ENCODE measurements at places on chromosomes 16 and 17.

GRCh38 chr17:50758989-50759544 lies 8.3 kb downstream of the ANKRD40CL start:
- no peak for DNase-seq

DNA sequence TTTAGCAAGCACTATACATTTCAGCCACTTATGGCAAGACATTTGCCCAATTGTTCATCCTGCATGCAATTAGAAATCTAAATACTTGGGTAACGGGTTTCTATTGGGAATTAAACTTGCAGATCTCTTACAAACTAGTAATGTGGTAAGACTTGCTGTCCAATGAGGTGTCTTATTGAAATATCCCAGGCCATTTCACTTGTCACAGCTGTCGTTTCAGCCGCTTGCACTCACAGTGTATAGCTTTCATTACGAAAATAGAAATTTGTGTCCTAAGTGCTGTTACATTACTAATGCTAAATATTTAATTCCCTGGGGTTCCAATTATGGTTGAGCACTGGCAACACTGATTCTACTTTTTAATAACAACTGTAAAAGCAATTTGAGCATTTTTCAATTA lies 40.3 kb upstream of the IRX5 start:
- DNase-seq: no peak

- no peak for DNase-seq
Observed at GRCh38 chr16:15607700-15608396, 35.1 kb downstream of the MARF1 start.

DNA sequence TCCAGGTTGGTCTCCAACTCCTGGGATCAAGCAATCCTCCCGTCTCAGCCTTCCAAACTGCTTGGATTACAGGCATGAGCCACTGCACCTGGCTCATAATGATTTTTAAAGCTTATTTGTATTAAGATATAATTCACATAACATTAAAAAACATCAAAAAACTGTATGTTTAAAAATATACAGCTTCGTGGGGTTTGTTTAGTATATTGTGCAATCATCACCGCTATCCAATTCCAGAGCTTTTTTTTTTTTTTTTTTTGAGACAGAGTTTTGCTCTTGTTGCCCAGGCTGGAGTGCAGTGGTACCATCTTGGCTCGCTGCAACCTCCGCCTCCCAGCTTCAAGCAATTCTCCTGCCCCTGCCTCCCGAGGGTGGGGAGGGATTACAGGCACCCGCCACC lies 11.0 kb upstream of the SLC25A19 start:
- no peak for DNase-seq

DNA sequence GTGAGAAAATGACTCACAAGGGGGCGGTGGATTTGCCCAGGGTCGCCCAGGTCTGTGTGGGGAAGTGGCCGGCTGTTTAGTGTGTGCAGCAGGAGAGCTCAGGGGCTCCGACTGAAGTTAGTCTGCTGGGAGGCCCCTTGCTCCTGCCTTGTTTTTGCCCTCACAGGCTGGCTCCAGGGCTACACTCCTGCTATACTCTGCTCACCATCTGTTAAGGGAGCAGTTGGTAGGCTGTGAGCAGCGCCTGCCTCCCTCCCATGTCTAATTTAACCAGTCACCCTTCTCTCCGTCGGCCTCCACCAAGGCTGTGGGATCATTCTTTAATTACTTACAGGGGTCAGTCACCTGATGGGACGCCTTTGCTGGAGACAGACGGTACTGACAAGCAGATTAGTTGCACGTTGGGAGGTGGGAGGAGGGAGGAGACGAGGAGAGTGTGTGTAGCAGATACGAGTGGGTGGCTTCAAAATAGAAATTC lies 35.5 kb downstream of the KSR1 start:
- peak; percentile 92 for DNase-seq

DNA sequence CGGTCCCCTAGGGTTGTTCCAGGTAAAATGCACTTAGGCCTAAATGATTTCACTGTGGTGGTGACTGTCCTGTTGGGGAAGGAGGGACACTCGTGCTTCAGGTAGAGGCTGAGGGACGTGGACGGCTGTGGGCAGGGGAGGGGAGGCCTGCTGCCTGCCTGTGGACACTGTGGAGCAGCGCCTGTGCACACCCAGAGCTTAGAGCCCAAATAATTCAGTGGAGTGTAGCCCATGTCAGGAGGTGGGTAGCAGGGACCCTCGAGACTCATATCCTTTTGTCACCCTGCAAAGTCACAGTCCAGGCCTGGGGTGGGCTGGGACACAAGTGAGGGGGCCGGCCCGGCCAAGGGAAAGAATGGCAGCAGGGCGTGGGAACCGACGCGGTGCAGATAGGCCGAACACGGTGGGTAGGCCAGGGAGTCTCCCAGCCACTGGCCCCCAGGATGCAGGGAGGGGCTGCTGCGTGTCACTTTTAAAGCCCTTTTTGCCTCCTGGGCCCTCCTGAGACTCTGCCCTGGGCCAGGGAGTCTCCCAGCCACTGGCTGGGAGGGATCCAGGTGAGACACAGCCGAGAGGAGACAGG lies 733 bp upstream of the NHERF2 start:
- DNase-seq: no peak

DNA sequence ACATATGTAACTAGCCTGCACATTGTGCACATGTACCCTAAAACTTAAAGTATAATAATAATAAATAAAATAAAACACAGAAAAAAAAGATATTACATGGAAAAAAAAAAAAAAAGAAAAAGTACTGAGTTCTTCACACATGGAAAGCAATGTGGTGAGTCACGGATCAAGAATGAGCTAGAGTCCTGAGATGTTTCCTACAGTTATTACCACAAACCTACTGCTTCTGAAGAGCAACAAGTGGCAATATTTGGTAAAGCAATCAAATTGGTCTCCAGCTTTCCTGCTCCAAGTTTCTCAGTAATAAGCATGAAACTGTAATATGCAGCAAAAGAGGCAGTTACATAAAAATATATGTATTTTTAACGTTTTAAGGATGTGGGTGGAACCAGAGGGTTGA lies 223.3 kb upstream of the SALL1 start:
- no peak for DNase-seq

DNA sequence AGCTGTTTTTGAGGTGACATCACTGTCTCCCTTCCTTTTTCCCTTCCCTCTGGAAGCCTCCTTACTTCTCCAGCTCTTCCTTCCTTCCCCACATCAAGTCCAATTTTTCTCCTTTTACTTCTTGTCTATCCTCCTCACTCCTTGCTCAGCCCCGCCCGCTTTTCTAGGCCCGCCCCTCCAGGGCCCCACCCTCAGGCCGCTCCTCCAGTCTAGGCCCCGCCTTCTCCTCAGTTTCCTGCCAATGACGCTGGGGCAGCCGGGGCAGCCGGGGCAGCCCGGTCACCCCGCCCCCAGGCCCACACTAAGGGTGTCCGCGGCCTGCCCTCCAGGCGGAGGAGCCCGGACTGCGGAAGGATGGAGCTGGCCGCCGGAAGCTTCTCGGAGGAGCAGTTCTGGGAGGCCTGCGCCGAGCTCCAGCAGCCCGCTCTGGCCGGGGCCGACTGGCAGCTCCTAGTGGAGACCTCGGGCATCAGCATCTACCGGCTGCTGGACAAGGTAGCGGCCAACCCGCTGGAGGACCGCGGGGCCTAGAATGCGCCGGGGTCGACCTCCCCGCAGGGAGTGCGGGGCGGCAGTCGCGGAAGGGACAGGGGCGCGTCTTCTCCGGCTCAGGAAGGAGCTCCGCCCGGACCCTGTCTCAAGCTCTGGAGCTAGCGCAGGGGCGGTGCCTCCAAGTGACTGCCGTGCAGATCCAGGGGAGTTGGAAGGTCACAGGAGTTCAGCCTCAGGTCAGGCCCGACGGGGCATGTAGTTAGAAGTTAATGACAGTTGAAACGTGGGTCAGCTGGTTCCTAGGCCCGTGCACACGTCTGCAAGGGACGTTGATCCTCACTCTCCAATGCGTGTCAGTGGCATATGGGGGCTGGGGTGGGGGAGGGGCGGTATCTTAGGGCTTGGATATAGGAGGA lies at the start of gene PCTP:
Gene PCTP, plus strand, starts transcription at position 302 of the 908 bp plus-strand sequence. Its CDS starts 53 bp downstream, at position 355.
- peak; percentile 91 for DNase-seq

DNA sequence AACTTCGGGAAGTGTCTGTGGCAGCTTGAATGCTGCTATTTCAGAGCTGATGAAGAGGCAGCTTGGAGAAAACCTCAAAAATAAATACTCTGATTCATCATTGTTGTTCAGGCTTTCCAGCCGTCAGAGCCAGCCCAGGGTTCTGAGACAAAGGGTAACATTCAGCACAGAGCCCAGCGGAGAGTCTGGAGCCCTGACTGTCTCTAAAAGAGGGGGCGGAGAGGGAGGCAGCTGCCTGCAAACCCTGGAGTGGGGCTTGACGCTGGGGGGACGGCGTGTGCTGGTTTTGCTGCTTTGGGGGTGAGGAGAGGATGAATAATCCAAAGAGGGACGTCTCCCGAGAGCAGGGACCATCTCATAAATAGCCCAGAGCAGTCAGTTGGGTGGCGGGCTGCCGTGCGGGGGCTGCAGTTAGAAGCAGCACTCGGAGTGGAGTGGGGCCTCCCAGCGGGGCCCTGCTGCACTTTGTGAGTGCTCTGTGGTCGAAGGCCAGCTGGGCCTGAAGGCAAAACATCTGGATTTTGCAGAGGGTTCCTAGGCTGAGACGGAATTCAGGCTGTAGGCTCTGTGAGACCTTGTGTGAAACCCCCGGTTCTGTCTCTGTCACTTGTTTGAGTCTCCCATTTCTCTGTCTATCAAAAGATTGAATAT lies 237.8 kb downstream of the PRKCA start:
- no peak for DNase-seq

- DNase-seq: no peak
Observed at GRCh38 chr17:43316522-43317142, 82.2 kb upstream of the ARL4D start.

DNA sequence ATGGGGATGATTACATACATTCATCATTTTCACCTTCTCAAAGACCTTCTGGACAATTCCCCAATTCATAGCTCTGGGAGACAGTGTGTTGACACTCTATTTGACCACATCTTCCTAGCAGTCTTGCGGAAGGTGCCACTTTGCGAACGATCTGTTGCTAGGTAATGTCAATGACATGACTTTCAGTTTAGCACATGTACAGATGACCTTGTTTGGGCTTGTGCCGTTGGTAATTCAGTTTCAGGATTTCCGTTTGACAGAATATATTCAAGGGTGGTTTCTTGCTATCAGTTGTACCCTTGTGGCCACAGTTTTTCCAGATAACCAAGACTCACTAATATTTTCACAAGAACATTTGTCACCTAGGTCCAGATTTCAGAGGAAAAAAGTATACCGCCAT lies 478.2 kb downstream of the WWOX start:
- no peak for DNase-seq

DNA sequence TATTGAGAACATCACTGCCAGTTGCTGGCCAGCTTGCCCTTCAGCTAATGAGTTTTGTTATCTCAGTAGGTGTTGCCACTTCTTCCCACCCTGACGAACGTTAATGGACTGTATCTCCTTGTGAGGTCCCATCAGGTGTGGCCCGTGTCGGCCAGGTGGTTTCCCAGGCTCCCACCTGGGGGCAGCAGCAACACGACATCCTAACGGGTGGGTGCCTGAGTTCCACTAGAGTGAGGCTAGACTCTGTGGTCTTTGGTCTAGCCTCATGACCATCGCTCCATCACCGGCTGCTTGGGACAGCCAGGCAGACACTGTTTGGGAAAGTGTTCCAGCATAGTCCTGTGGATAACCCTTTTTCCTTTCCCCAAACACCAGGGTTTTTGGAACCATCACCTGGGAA lies 45.6 kb upstream of the LCMT1 start:
- no peak for DNase-seq

All from hematopoietic multipotent progenitor cell treated with erythropoietin and hydrocortisone succinate and interleukin-3 and kit ligand, for 15 days (in vitro differentiated cells).